ENCODE measurements at places on chromosomes 6 and 20.

GRCh38 chr6:44071670-44072451, 55.4 kb downstream of the MRPL14 start:
- no peak for DNase-seq

GRCh38 chr6:71766796-71767195, 119.6 kb upstream of the RIMS1 start:
- DNase-seq, result no peak

DNA sequence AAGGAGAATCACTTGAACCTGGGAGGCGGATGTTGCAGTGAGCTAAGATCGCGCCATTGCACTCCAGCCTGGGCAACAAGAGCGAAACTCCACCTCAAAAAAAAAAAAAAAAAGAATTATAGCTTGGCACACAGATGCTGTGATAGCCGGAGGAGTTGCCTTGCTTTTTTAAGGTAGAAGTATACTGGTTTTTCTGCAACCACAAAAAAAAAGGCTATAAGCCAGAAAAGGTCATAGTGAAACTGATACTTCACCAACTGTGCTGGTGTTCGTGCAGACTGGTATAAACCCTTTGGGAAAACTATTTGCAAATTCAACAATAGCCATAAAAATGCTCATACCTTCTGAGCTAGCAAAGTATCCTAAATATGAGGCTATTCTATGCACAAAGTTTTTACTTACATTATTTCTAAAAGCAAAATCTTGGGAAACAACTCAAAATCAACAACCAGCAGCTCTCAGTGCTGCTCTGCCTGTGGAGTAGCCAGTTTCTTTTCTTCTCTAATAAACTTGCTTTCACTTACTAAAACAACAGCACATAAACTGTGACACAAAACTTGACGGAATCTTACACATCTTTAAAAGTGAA, 44.0 kb downstream of the B4GALT5 start:
- DNase-seq, result no peak

DNA sequence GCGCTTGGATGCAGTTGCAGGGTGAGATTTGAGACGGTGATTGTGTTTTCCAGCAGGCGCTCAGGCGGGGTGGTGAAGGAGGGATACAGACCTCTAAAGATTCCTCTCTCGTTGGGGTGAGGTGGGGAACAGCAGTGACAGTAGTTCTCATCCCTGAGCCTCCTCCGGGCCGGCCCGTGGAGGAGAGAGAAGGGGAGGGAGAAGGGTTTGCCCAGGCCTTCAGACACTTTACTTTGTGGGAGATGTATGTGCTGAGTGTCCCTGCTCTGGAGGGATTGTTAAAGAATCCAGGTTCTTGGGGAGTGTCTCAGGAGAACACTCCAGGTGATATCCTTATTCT, 41.0 kb downstream of the PSMB9 start:
- no peak for DNase-seq

GRCh38 chr6:22149096-22149495, 147.7 kb downstream of the PRL start:
- DNase-seq, result no peak

GRCh38 chr6:114084327-114084890, 113.5 kb upstream of the HDAC2 start:
- no peak for DNase-seq

GRCh38 chr20:61940491-61940890, 125.2 kb downstream of the TAF4 start:
- no peak for DNase-seq

DNA sequence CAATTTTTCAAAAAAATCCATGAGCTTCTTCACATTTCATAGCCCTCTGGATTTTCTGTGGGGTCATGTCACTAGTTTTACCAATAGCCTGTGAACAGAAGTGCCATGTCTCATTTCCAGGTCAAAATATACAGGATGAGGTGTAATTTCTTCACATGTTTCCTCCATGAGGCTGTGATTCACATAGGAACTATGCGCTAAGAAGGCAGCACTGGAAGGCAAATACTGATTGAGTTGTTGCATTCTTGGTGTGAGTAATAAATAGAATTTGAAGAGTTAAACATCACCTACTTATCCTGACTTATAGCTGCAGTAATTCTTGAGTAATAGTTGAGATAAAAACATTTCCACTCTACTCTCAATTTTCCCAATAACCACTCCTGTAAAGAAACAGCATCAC, 442.3 kb downstream of the HAO1 start:
- no peak for DNase-seq

- no peak for DNase-seq
Measured at GRCh38 chr20:50686821-50687220, 4.5 kb downstream of the RIPOR3 start.

DNA sequence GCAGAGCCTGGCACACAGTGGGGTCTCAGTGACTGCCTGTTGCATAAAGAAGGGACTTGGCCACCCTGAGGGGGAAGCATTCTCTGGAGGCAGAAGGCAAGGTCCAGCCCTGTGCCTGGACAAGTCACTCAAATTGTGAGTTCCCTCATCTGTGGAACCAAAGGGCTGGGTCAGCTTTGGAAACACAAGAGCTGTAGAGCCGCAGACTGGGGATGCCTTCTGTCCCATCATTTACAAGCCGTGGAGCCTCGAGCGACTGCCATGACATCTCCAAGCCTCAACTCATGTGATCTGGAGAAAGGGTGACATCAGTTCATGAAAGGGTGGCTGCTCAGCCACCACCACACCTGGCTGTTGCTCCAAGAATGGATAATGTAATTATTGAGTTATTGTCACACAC, 20.4 kb upstream of the SIRPD start:
- no peak for DNase-seq

DNA sequence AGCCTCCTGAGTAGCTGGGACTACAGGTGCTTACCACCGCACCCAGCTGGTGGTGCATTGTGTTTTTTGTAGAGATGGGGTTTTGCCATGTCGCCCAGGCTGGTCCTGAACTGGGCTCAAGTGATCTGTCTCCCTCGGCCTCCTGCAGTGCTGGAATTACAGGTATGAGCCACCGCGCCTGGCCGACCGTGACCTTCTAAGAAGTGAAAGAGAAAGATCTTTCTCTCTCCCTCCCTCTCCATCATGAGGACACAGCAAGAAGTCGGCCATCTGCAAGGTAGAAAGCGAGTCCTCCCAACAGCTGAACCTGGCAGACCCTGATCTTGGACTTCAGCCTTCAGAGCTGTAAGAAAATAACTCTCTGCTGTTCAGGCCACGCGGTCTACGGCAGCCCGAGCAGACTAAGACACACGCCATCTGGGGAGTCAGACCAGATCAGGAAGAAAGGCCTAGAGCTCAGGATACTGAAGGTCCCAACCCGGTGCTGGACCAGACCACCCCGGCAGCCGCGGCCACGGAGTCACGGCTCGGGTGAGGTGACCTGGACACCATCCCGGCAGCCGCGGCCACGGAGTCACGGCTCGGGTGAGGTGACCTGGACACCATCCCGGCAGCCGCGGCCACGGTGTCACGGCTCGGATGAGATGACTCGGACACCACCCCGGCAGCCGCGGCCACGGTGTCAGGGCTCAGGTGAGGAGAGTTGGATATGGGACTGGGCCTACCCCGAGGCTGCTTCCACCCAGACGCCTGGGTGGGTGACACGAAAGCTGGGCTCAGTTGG, 9.6 kb downstream of the GMEB2 start:
- no peak for DNase-seq
